ENCODE measurements at places on chromosomes 5 and 9. TPM values are rescaled to one million over a fixed set of nuclear protein-coding genes. Genes with fewer than 3 reads are reported as not detected.
A peak's percentile ranks its signal among the peaks of the same experiment; 100 is the strongest.

DNA sequence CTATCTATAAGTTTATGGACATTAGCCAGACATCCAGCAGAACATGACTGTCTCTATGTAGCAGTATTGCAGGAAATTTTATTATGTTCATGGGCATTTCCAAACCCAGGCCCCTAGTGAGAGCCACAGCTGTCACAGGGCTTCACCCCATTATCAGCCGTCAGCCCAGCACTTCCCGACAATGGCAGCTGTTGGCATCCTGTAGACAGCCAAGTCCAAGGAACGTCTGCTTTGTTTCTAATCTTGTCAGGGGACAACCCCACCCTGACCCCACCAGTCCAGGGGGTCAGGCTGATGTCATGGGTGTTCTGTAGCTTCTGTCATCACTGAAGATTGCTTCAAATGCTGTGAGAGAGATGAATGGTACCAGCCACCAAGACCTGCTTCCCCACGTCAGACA lies 565.3 kb upstream of the BRINP1 start:
- no peak overlapping the region for H3K27ac ChIP-seq
- no peak for DNase-seq
- no peaks in the 10 kb centered on the region for H3K27me3 ChIP-seq
- no peak overlapping the region for H3K4me3 ChIP-seq
- no peaks in the 10 kb centered on the region for H3K36me3 ChIP-seq

DNA sequence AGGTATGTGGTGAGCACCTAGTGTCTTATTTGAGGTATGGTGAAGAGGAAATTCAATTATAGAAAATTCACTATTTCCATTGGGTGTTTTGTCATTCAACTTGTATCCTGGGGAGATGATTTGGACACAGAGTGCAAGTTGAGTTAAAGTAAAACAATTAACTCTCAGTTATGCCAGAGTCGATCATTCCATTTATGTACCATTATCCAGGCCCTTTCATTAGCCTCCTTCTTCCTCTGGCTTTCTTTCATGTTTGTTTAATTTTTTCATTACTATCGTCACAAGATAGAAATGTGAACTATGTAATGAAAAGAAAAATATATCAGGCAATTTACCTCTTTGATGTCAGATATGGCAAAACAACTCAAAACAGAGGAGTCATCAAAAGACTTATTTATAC lies 1347.2 kb upstream of the NUDT12 start:
- no peaks in the 10 kb centered on the region for H3K4me1 ChIP-seq
- H3K4me3 ChIP-seq = no peak overlapping the region
- H3K36me3 ChIP-seq = no peaks in the 10 kb centered on the region
- no peak for DNase-seq
- no peak overlapping the region for H3K27ac ChIP-seq
- H3K27me3 ChIP-seq = no peaks in the 10 kb centered on the region

DNA sequence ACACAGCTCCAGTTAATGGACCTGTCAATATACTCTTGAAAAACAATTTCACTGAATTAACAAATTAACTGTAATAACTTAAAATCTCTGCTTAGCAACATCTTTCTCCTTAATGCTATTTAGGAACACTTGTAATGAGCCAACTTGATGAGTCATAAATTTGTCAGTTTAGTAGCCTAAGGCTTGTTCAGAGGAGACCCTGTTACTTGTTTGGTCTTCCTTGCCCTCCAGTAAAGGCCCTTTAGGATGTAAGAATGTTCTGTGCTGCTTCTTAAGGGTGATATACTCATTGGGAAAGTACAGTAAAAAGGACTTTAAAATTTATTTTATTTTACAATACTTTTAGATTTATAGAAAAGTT lies 11.4 kb upstream of the MATR3 start:
- peaks cover 3% of the 10 kb centered on the region for H3K4me1 ChIP-seq
- peaks cover 51% of the 10 kb centered on the region for H3K36me3 ChIP-seq
- no peak for DNase-seq
- H3K27ac ChIP-seq = no peak overlapping the region
- H3K4me3 ChIP-seq = no peak overlapping the region
- no peaks in the 10 kb centered on the region for H3K27me3 ChIP-seq

GRCh38 chr5:140400730-140401361 lies 787 bp upstream of the ANKHD1 start:
- H3K4me1 ChIP-seq = peaks cover 32% of the 10 kb centered on the region
- no peaks in the 10 kb centered on the region for H3K27me3 ChIP-seq
- peak overlapping the region; percentile 85 for H3K27ac ChIP-seq

CCDC171 gene
- 2.9 TPM for total RNA-seq
